Gastrocnemius medialis (tissue), 4 donors: ENCODE measurements at places on chromosomes 2 and 18.

GRCh38 chr2:106530866-106531265 lies 43.7 kb downstream of the CD8B2 start:
- peaks cover 4% of the 10 kb centered on the region for H3K27me3 ChIP-seq
- H3K4me1 ChIP-seq: no peaks in the 10 kb centered on the region
- no peak for DNase-seq
- H3K36me3 ChIP-seq: no peaks in the 10 kb centered on the region
- no peak overlapping the region for H3K27ac ChIP-seq

- H3K36me3 ChIP-seq: no peaks in the 10 kb centered on the region
- no peak overlapping the region for H3K27ac ChIP-seq
- no peaks in the 10 kb centered on the region for H3K4me1 ChIP-seq
- H3K4me3 ChIP-seq: no peak overlapping the region
Measured at GRCh38 chr18:68667121-68667520, 47.8 kb downstream of the TMX3 start.

DNA sequence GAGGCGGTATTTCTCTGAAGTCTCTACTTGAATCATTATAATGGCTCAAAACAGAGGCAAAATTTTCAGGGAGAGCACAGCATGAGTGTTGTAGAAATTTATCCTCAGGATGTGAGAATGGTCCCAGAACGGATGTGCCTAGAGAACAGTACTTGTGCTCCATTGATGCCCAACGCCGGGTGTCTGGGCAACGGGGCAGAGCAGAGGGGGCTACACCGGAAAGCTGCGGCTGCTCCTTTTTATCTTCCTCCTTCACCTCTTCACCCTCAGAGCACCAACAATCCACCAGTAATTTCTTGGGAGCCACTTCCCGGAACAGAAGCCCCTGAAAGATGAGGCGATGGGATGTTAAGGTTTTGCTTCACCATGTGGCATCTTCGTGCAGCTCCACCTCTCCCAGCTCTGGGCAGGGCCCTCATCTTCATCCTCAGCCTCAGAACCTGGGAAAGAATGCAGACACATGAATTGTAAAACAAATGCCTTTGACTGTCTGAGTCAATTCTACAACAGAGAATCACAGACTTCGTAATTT lies 71.5 kb downstream of the PTGR3 start:
- no peak for DNase-seq
- no peak overlapping the region for H3K4me3 ChIP-seq
- H3K27me3 ChIP-seq: no peaks in the 10 kb centered on the region
- no peaks in the 10 kb centered on the region for H3K36me3 ChIP-seq

DNA sequence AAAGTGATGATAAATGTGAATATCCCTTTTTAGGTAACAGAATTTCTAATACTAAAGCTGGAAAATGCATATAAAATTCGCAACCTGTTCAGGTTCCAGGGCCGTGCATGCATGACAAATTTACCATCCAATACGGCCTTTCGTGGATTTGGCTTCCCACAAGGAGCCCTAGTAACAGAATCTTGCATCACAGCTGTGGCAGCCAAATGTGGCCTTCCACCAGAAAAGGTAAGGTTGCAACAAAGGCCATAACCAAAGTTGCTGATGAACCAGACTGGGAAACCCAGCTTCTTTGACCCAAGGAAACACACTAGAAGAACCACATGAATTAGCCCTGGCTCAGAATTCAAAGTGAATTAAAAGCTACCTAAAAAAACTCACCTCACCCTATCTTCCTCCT lies 49.6 kb upstream of the BZW1 start:
- no peak overlapping the region for H3K4me3 ChIP-seq
- H3K27me3 ChIP-seq: no peaks in the 10 kb centered on the region
- H3K27ac ChIP-seq: no peak overlapping the region
- H3K36me3 ChIP-seq: no peaks in the 10 kb centered on the region

- no peak for DNase-seq
- no peak overlapping the region for H3K27ac ChIP-seq
- H3K4me3 ChIP-seq: no peak overlapping the region
- H3K36me3 ChIP-seq: no peaks in the 10 kb centered on the region
Measured at GRCh38 chr2:43569921-43570320, 25.9 kb downstream of the THADA start.

DNA sequence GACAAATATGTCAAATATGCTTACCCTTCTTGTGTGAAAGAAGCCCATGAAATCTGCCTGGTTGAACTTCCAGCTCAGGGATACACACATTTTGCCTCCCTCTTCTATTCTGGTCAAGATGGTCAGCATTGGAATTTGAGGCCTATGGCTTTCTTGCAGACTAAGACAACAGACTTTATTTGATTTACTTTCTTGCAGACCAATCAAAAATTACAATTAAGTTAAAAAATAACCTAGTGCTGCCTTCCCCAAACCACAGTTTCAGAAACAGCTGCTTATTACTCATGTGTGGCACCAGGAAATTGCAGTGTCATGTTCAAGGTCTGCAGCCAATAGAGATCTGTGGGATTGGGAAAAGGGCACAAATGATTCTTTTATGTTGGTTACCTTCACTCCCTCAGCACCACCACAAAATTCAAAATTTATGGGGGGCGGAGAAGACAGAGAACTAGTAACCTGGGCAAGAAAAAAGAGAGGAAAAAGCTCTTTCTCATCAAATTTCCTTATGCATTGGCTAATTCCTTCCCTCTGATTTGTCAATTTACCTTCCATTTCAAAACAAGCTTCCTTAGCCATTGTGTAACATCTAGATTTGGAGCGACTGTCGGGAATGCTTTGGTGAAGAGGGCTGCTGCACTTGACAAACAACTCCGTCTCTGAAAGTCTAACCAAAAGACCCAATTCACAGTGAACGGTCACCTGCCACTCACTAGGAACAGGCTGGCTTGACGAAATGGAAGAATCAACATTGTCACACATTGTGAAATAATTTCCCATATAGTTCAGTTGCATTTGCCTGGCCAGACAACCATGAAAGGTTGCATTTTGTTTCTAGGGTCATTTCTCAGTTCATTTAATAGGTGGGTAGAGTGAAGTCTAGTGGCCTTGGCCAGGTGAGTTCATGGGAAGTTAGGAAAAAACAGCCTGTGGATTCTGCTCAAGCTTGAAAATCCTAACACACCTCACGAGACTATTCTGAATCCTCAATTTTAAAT lies 100.4 kb upstream of the FZD5 start:
- no peaks in the 10 kb centered on the region for H3K36me3 ChIP-seq
- no peak overlapping the region for H3K27ac ChIP-seq
- H3K4me1 ChIP-seq: peaks cover 11% of the 10 kb centered on the region
- DNase-seq: no peak

- no peak overlapping the region for H3K27ac ChIP-seq
- no peak for DNase-seq
- no peaks in the 10 kb centered on the region for H3K27me3 ChIP-seq
- H3K36me3 ChIP-seq: no peaks in the 10 kb centered on the region
- no peak overlapping the region for H3K4me3 ChIP-seq
- no peaks in the 10 kb centered on the region for H3K4me1 ChIP-seq
Measured at GRCh38 chr18:75127143-75128021, 81.6 kb downstream of the PTGR3 start.

DNA sequence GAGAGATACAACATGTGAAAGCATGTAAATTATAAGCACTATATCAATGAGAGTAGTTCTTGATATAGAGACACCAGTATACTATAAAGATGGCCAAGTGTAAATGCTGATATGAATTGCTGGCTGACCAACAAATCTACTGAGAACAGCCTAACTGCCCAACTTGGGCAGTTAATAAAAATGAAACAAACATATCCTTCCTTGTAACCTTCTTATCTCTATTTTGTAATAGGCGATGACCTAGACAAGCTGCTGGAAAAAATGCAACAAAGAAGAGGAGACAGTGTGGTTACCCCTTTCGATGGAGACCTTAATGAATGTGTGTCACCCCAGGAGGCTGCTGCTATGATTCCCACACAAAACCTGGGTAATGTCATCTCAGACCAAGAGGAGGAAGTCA lies 148.7 kb downstream of the ESCO1 start:
- no peak overlapping the region for H3K4me3 ChIP-seq
- no peaks in the 10 kb centered on the region for H3K27me3 ChIP-seq
- H3K36me3 ChIP-seq: no peaks in the 10 kb centered on the region

DNA sequence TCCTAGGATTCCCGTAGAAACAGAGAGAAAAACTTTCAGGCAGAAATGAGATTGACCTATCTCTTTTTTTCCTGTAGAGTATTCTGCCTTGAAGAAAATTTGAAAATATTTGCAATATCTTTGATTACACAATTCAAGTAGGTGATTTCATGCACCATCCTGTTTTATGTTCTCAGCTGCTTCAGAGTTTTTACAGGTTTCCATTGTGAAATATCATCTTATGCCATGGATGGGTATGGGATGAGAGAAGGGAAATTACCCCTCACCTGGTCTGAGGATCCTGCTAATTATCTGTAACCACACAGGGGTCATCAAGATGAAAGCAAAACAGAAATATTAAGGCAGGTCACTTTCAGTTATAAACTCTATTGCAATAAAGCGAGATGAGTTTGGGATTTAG lies 264.8 kb downstream of the TXNL1 start:
- H3K4me3 ChIP-seq: no peak overlapping the region
- H3K27me3 ChIP-seq: no peaks in the 10 kb centered on the region
- H3K27ac ChIP-seq: no peak overlapping the region
- no peaks in the 10 kb centered on the region for H3K36me3 ChIP-seq
- no peak for DNase-seq

- H3K4me1 ChIP-seq: peaks cover 12% of the 10 kb centered on the region
- DNase-seq: no peak
- H3K4me3 ChIP-seq: no peak overlapping the region
- H3K36me3 ChIP-seq: no peaks in the 10 kb centered on the region
Measured at GRCh38 chr2:150168595-150169236, 318.8 kb downstream of the RND3 start.

DNA sequence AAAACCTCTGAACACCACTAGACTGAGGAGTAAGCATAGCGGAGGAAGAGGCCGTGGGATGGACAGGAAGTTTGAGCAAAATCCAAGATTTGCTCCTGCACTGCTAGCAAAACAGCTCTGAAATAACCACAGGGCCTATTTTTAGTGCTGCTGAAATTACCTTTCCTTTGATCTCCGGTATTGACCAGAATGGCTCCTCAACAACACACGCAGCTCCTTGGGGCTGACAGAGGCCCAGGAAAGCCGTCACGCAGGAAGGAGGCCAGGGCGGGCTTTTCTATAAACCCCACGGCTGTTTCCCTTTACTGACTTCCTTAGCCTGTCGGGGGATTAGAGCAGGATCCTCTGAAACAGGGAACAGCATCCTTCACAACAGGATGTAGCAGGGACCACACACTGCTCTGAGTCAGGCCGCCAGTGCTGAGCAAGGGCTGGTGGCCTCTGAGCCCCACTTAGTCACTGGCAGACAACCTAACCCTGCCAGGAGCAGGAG lies 80.8 kb upstream of the LCLAT1 start:
- H3K27me3 ChIP-seq: no peaks in the 10 kb centered on the region
- H3K27ac ChIP-seq: peak overlapping the region; percentile 13
- H3K4me3 ChIP-seq: no peak overlapping the region

DNA sequence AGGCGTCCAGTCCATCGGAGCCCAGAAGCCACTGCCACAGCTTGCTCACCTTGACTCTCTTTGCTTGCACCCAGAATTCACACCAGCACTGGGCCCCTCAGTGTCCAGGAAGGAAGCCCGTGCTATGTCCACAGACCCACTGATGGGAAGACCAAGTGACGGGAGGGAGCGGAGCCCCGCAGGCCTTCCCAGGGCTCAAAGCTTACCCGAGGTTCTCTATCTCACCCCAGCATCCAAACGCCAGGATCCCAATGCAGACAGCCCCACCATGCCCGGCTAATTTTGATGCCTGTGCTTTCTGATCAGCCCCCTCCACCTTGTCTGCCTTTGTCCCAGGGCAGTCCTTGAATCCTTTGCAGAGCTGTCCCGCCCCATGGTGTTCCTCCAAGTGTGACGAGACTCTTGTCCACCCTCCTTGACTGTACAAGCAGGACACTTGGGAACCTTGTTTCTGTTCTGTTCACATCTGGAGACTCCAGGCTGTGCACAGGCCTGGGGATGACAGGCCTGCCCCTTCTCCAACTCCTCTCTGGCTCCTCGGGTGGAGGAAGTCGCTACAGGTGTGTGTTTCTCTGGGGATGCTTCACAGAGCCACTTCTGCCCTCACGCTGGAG lies 12.0 kb downstream of the NPPC start:
- H3K27me3 ChIP-seq: no peaks in the 10 kb centered on the region
- H3K4me3 ChIP-seq: no peak overlapping the region
- no peak overlapping the region for H3K27ac ChIP-seq
- H3K4me1 ChIP-seq: no peaks in the 10 kb centered on the region
- H3K36me3 ChIP-seq: no peaks in the 10 kb centered on the region

GRCh38 chr2:135913727-135914365 lies 37.6 kb upstream of the MCM6 start:
- H3K27me3 ChIP-seq: no peaks in the 10 kb centered on the region
- H3K27ac ChIP-seq: no peak overlapping the region
- DNase-seq: no peak
- no peaks in the 10 kb centered on the region for H3K36me3 ChIP-seq

DNA sequence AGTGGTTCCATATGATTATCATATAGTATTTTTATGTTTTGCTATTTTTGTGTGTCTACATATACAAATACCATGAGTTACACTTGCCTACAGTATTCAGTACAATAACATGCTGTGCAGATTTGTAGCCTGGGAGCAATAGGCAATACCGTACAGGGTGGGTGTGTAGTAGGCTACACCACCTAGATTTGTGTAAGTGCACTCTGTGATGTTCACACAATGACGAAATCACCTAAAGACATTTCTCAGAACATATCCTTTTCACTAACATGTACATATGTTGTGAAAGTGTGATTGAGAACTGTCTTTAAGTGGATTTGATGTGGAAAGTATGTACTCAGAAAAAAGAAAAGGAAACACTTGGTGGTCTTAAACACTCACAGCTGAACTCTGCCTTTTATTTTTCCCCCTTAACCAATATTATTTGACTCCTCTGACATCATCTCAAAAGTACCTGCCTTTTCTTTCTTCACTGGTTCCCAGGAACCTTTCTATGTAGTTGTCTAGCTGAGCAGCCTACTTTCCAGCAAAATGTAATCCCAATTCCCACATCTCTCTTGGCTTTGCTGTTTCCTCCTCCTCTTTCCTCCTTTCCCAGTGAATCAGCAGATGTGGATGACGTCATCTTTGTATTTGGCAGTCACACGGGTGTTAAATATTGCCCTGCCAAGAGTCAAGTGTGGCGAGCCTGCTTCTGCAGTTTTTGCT lies 47.7 kb downstream of the OSBPL6 start:
- peak overlapping the region; percentile 87 for H3K27ac ChIP-seq
- no peaks in the 10 kb centered on the region for H3K27me3 ChIP-seq
- H3K4me1 ChIP-seq: peaks cover 63% of the 10 kb centered on the region
- peak; percentile 50 for DNase-seq

DNA sequence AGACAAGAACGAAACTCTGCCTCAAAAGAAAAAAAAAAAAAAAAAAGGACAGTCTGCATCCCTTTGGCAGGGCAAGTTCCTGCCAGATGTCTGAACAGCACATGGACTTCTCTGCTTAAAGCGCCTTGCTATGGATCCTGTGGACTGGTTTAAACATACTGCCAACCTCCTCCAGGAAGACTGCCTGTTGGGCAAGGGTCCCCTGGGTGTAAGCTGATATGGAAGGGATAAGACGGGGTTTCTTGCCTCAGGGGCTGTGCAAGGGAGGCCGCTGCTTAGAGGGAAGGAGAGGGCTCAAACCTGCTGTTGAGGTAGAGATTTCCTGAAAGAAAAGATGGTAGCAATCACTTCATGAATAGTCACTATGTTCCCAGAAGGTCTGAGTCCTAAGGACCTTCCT lies 22.2 kb downstream of the SKA1 start:
- peaks cover 11% of the 10 kb centered on the region for H3K27me3 ChIP-seq
- no peaks in the 10 kb centered on the region for H3K36me3 ChIP-seq
- no peak for DNase-seq
- H3K4me1 ChIP-seq: no peaks in the 10 kb centered on the region
